ENCODE measurements at places on chromosomes 11 and 22.
A peak's percentile ranks its signal among the peaks of the same experiment; 100 is the strongest.

DNA sequence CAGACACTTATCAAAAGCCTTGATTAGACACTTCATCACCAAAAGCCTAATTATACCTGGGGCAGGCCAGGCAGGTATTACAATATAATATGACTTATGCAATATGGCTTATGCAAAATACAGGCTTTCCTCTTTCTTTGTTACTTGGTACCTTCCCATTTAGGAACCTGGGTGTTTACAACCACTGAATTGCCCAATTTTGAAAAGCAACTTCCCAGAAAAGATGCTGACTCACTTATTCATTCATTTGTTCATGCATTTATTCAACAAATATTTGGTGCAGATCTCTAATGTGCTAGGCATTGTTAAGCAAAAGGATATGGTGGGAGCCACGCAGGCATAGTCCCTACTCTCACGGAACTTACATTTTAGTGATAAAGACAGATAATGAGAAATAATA lies 13.6 kb upstream of the JAML start:
- no peak for DNase-seq

DNA sequence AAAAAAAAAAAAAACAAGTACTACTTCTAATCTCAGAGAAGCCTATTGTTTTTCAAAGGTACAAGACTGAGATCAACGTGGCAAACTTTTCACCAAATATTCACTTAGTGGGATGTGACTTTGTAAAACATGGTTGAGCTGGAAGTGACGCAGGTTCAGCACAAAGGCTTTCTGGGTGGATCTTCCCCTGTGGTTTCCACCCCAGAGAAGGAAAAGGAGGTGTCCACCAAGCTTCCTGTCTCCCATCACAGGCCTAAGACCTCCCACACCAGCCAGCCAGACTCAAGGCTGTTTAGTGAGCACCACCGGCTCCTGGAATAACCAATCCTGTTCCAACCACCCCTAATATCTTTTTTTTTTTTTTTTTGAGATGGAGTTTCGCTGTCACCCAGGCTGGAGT lies 5.7 kb downstream of the TMEM184B start:
- peak; percentile 57 for DNase-seq

GRCh38 chr11:11047851-11048610 lies 190.2 kb upstream of the ZBED5 start:
- no peak for DNase-seq

GRCh38 chr11:73536961-73537360 lies 61.0 kb downstream of the FAM168A start:
- no peak for DNase-seq

All from adrenal gland (tissue), 19 donors.